ENCODE measurements at places on chromosomes 4 and X.

DNA sequence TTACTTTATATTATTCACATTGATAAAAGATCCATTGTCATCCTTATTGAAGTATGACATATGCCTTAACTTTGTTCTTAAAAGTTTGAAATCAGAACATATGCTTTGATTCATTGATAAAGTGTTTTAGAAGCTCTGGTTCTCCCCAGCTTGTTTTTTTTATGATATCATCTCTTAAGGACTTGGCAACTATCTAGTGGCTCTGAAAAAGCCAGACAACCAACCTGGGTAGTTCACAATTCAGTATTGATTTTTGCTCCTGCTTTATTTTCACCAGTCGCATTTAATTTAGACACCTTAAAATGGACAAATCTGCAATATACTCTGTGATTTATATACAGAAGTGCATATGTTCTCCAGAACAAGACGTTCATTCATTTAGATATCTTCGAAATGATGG, 70.1 kb downstream of the GRIA2 start:
- DNase-seq = no peak

- DNase-seq = no peak
Observed at GRCh38 chr4:160141206-160141605, 1038.3 kb downstream of the RAPGEF2 start.

GRCh38 chr4:111466811-111467604, 678.2 kb upstream of the FAM241A start:
- no peak for DNase-seq

DNA sequence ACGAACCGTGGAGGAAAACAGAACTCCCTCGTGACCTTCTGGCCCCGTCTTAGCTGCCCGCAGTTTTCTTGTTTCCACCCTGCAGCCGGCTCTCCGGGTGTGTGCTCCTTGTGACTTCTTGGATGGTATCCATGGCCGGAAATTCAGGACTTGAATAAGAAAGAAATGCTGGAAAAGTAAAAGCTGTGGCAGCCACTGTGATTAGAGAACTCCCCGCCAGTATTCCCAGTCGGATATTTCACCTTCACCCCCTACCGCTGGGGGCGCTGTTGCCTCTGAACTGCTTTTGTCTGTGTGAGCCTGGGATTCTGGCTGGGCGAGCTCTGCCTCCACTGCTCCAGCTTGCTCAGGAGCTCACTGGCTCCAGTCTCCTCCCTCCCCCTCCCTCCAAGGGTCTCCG, 41.5 kb upstream of the CYP4V2 start:
- DNase-seq = no peak

- DNase-seq = no peak
Observed at GRCh38 chr4:81314897-81315470, 100.0 kb upstream of the PRKG2 start.

- DNase-seq = no peak
Observed at GRCh38 chr4:180422989-180423711, 1820.1 kb upstream of the TENM3 start.

DNA sequence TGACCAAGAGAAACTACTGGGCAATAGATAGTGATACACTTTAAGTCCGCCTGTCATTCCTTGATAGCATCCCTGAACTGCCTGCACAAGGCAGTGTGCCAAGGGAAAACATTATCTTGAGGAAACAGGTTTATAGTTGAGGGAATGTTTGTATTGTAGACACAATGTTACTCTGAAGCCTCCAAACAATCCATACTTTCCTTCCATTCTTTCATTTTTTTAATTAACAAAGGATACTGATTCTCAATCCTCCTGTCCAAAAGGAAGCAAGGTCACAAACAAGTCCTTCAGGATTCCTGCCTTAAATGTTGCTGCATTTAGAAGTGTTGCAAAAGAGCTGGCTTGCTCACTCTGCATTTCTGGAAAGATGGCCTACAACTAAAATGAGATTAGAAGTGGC, 61.7 kb upstream of the PRSS48 start:
- no peak for DNase-seq

- DNase-seq = no peak
Observed at GRCh38 chr4:140659943-140660700, 91.4 kb upstream of the UCP1 start.

- no peak for DNase-seq
Observed at GRCh38 chrX:72269671-72270251, 7.3 kb downstream of the RPS4X start.

- DNase-seq = no peak
Observed at GRCh38 chr4:32148111-32148666, 1428.0 kb downstream of the PCDH7 start.

DNA sequence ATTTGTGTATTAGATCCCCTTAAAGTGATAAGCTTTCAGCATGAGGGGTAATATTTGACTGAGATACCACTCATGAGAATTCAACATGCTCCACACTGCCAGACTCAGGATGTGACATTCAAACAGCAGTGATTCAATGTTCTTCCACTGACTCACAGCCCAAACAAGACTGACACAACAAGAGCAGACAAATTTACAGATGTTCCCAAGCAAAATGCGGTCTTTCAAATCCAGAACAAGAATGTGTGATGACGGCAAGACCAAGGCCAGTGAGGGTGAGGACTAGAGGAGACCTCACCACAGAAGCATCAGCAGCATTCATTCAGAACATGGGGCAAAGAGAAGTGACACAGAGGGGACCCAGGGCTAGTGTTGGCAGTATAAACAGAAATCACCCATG, 99.3 kb upstream of the GRIA3 start:
- peak; percentile 44 for DNase-seq

GRCh38 chr4:155530857-155531256, 135.8 kb upstream of the GUCY1A1 start:
- no peak for DNase-seq

- DNase-seq = no peak
Observed at GRCh38 chrX:31258166-31258565, 186.3 kb upstream of the FTHL17 start.

DNA sequence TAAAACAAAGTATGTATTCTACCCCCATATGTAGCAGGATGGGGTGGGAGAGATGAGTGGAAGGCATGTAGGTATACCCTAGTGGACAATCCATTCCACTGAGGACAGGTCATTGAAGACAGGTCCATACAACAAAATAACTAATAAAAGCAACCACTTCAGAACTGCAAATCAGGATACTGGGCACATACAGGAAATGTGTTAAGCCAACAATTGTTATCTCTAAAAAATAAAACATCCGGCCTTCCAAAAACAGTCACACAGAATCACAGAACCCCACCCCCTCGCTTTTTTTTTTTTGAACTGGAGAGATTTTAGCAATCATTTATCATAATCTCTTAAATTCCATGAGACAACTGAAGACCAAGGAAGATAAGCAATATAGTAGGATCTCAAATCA, 112.9 kb downstream of the FRYL start:
- no peak for DNase-seq

- no peak for DNase-seq
Observed at GRCh38 chrX:151523351-151523750, 40.1 kb upstream of the PASD1 start.

GRCh38 chrX:19212037-19212436, 89.8 kb upstream of the ADGRG2 start:
- no peak for DNase-seq

GRCh38 chr4:78764498-78764961, 11.6 kb upstream of the BMP2K start:
- DNase-seq = peak; percentile 49

- DNase-seq = peak; percentile 88
Observed at GRCh38 chr4:169229571-169230028, 41.2 kb downstream of the SH3RF1 start.

- DNase-seq = no peak
Observed at GRCh38 chr4:156102411-156102810, 148.7 kb upstream of the CTSO start.

GRCh38 chr4:31169846-31170245, 449.7 kb downstream of the PCDH7 start:
- DNase-seq = no peak
